ENCODE measurements at places on chromosomes 4 and X.

DNA sequence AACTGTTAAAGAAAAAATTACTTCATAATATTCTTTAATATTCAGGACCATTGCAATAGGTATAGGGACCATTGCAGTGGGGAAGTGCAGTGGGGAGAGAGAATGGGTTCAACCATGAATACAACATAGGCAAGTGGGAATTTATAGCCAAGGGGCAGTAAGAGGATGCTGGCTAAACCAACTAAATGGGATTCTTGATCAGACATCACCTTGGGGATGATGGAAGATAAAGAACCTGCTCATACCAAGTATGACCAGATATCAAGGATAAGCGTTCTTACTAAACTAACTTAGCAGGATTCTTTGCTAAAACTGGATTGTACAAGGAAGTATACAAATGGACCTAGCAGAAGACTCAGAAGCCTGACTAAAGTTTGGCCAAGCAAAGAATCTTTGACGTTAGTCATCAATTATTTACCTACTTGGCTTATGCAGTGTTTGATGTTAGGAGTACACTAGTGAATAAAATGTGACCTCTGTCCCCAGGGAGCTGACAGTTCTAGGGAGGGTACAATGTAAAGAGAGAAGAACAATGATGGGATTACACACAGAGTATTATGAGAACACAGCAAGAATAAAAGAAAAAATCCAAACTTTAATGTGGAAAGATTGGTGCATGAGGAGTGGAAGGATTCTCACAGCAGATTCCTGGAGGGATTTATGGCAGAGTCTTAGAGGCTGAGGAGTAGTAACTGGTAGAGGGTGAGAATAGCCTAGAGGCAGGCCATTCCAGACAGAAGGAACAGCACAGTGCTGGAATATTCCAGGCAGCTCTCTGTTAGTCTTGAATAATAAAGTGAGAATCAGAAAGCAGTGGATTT is 54.7 kb upstream of the MYOZ2 start:
- DNase-seq = no peak

DNA sequence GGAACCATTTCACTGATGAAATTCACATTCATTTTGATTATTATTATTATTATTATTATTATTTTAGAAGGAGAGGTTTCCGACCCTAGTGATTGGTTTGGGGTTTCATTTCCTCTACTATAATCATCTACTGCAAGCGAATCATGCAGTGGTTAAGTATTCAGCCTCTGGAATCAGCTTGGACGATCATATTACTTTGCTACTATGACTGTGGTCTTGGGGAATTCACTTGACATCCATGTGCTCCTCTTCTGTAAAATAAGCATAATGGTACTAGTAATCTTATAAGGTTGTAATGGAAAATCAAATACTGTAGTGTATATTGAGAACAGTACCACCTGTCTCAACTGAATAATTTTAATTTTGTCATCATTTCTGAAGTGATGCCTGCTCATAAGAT is 132.1 kb upstream of the SLC4A4 start:
- DNase-seq = no peak

- peak; percentile 13 for DNase-seq
Observed at GRCh38 chrX:40544343-40545266, 36.2 kb upstream of the ATP6AP2 start.

DNA sequence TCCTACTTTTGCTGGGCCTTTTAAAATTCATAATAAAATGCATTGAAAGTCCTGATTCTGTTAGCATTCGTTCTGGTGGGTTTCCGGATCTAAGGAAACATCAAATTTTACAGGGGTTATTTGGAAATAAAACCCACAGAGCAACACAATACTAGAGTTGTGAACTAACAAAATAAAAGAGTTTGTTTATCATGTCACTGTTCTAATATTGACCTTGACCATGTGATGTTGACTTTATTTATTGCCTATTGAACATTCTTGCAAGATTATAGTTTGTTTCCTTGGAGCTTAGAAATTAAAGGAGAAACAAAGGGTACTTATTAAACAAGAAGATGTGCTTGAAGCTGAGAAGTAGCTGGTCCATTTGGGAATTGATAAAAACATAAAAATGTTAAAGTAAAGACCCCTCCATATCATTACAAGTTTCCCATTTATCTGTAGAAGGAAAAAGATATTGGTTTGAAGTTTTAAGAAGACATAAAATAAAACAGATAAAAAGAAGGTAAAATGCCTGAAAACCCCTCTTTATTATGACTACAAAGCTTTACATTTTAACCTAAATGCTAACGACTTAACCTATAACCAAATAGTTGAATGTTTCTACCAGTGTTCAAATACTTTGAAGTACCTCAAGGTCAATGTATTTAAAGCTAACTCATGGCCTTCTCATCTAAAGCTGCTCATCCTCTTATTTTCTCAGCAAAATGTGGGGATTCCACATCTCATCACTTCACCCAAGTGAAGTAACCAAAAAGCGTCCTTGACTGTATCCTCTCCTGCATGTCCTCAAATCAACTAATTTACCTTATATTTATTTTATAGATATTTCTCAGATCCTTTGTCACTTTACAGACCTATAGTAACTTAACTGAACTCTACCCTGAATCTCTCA is 179.6 kb downstream of the GASK1B start:
- DNase-seq = no peak

DNA sequence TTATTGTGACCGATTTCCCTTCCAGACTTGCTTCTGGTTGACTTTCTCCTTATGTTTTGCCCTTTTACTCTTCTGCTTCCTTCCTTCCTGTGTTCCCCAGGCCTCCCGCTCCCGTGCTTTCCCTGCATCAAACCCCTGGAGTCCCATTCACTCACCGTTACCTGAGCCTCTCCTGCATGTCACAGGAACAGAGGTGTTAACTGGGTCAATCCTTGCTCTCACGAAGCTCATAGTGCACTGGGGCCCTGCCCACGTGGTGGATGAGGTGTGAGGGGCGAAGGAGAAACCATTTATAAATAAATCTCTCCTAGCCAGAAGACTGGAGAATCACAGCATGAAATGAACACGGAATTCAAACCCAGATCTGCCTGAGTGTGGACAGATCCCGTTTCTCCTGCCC is 83.1 kb upstream of the MSX1 start:
- no peak for DNase-seq

DNA sequence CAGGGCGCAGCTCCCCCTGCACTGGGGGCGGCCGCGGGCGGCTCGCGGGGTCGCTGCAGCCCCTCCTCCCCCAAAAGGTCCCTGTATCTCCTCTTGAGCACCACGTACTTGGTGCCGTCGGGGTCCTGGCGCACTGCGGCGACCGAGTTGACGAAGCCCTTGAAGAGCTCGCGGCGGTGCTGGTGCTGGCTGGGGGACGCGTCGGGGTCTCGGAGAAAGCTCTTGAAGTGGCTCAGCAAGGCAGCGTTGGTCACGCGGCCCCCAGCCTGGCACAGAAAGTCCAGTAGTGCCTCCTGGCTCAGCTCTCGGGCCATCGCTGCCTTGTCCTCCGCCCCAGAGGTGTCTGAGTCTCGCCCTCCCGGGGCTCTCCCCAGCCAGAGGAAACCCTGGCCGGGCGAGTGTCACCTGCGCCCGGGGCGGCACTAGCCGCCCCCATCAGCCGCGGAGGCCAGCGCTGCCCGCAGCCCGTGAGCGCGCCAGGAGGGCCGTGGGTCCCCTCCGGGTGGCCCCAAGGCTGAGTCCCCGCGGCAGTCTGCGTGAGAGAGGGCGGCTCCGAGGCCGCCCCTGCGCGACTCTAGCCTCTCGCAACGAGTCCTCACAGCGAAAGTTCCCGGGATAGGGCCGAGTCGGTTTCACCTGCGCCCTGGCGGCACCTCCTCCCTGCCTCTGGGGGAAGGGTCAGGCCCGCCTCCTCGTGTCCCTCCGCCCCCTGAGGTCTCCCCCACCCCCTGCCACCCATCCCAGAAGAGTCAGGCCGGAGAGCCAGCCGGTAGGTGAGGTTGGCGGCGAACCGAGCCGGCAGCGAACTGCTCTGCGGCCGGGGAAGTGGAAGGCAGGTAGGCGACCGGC is at the start of gene SOWAHB:
Gene SOWAHB (minus strand): TSS at position 609 of the 849 bp plus-strand sequence. CDS start 295 bp downstream, at position 314.
- no peak for DNase-seq

DNA sequence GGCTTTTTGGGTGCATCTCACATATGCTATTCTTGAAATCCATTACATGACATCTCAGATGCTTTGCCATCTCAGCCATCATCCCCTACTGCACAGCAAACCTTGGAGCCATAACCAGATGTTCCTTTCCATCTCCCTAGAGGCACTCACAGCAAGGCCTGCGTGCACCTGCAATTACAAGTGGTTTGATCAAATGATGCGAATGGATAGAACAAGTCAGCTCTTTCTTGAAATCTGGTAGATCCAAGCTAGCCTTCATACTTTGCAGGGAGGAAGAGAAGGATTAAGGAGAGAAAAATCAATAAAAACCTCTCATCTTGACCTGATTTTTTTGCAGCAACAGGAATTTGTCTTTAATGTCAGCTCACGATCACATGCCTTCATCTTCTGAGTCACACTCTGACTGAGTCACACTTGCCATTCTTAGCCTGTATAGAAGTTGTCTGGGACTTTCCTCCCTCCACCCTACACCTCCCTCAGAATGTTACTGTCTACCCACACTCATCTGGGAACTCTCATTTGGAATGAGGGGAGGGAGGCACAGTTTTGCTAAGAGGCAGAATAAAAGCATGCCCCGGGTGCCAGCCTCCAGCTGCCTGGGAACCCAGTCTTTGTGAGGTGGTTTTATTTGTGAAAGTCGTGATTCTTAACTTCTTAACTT is 11.9 kb upstream of the TRIML1 start:
- DNase-seq = peak; percentile 77

DNA sequence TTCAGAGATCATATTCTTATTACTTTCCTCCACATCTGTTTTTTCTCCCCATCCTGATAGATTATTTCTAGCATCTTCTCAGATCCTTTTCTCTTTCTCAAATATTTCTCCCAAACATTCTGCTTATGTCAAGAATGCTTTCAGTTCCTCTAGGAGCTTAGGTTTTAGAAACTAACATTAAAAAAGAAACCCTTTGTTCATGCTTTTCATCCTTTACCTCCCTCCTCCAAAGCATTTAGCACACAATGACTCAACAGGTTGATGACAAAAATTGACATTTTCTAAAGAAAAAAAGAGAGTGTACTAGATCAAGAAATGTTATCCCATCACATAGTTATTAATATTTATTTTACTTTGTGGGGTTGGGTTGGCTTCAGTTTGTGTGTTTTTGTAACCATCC is 16.5 kb upstream of the ALB start:
- no peak for DNase-seq

DNA sequence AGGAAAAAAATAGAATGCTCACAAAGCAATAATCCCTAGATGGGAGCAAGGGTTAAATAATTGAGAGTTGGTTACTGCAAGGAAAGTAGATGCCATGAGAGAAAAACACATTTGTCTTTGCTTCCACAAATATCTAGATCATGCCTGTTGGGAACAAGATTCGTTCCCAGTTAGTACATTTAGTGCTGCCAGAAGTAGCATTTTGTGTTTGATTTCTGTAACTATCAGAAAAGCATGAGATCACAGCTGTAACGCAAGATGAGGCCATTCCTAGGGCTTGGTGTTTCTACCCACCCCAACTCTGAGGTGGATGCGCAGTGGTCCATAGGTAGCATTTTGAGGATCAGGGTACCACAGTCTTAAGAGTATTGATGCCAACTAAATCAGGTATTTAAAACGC is 20.4 kb upstream of the PDK3 start:
- no peak for DNase-seq

DNA sequence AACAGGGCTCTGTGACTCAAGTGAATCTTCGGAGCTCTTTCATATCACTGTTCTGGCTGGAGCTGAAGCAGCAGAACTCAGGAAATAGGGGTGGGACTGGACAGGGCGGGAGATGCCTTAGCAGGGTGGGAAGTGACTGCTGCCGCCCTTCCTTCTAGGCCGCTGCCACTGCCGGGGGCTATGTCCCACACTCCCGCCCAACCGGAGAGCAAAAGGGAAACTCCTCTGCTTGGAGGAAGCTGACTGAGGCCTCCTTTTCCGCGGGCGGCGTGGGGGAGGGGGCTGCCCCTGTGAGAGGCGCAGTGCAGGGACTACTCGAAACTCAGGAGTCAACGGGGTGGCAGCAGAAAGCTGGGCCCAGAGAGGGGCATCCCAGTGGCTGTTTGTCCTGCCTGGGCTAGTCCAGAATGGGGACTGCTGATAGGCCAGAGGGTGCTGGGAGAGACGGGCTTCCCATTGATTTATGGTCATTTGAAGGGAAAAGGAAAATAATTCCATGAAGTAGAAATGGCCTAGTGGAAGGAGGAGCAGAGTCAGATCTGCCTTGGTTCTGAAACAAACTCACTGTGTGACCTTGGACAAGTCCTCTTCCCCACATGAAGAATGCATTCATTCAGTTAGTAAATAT is 36.9 kb downstream of the STARD8 start:
- no peak for DNase-seq

GRCh38 chr4:3044870-3045819 is 29.2 kb downstream of the HTT-AS start:
- DNase-seq = peak; percentile 12

GRCh38 chrX:27597508-27597907 is 7.4 kb downstream of the DCAF8L2 start:
- DNase-seq = no peak

DNA sequence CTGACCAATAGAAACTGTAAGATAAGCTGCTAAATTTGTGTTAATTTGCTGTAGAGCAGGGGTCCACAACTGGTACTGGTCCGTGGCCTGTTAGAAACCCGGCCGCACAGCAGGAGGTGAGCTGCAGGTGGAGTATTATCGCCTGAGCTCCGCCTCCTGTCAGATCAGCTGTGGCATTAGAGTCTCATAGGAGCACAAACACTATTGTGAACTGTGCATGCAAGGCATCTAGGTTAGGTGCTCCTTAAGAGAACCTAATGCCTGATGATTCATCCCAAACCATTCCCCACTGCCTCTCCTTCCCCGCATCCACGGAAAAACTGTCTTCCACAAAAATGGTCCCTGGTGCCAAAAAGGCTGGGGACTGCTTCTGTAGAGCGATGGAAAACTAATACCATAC is 19.7 kb downstream of the FBXW7 start:
- DNase-seq = no peak

- DNase-seq = no peak
Observed at GRCh38 chr4:6236816-6237390, 32.7 kb upstream of the WFS1 start.

- DNase-seq = no peak
Observed at GRCh38 chr4:102586002-102586643, 85.0 kb downstream of the NFKB1 start.

DNA sequence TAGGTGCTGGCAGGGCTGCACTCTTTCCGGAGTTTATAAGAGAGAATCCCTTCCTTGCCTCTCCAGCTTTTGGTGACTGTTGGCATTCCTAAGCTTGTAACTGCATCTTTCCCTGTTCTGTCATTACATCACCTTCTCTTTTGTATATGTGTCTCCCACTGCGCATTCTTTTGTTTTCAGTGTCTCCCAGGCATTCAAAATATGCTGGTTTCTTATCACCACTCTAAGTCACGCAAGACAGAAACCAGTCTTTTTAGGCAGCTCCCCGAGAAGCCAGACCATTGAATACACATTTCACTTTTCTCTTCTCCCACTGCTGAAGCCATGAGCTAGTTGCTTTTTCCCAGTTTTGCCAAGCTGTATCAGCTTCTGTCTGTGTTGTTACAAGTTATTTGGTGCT is 71.0 kb downstream of the LAS1L start:
- DNase-seq = no peak

DNA sequence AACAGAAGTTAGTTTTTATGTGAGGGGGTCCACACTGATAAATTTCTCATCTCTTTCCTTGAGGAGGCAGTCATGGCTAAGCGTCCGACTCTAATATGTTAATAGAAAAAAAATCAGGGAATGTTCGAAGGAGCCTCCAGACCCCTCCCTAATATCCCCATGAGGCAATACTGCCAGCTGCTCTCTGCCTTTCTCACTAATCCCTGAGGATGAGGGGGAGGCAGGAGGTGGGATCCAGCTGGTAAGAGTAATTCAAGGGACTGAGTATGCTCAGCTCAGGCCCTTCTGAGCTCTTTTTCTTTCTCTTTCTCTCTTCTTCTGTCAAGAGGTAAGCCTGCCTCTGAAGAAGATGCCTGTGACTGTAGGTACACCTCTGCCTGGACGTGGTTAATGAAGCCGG is 51.7 kb downstream of the PIR start:
- DNase-seq = no peak

Data from RKO (cell line).